ENCODE measurements at places on chromosomes 1 and 21.

DNA sequence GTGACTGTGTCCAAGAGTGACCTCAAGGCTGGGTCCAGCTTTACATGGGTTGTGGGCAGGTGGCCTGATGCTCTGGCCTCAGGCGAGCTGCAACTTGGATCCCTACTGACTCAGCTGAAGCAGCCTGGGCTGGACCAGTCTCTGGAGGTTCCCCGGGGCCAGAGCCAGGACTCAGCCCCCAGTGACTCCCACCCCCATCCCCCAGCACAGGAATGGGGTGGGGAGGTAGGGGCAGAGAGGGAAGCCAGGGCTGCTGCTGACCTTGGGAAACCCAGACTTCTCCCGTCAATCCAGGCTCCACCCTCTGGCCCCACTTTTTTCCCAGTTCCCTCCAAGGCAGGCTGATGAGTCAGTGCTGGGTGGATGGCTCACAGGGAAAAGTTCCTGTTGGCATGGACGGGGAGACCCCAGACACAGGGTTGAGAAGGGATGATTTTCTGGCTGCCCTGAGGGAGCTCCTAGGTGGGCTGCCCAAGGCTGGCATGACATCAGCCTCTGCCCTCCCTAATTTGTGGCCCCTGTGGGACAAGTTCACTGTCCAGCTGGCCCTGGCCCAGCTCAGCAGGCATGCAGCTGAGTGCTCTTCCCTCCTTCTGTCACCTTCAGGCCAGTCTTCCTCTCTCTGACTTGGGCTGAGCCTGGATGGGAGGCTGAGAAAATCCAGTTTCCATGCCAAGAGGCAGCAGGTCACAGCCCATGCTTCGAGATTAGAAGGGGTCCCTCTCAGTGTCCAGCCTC is 2.2 kb downstream of the ZC3H12A start:
- no peak for DNase-seq

- peak; percentile 17 for DNase-seq
Observed at GRCh38 chr1:200526709-200527612, 93.6 kb downstream of the KIF14 start.

DNA sequence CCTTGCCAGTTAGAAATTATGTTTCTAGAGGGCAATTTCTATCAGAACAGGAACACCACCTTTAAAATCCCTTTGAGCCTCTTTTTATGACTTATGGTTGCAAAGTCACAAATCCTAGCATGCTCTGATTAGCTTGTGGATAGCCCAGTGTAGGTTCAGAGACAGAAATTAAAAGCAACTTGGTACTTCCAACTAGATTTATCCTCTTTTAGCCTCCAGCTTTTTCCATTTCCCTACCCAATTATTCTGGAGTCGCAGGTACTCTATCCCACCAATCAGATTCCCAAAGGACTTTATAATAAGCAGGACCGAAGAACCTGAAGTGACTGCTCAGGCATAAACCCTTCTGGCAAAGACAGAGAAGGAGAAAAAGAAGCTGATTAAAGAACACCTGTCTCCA is 33.4 kb upstream of the LRRC53 start:
- DNase-seq, result no peak

DNA sequence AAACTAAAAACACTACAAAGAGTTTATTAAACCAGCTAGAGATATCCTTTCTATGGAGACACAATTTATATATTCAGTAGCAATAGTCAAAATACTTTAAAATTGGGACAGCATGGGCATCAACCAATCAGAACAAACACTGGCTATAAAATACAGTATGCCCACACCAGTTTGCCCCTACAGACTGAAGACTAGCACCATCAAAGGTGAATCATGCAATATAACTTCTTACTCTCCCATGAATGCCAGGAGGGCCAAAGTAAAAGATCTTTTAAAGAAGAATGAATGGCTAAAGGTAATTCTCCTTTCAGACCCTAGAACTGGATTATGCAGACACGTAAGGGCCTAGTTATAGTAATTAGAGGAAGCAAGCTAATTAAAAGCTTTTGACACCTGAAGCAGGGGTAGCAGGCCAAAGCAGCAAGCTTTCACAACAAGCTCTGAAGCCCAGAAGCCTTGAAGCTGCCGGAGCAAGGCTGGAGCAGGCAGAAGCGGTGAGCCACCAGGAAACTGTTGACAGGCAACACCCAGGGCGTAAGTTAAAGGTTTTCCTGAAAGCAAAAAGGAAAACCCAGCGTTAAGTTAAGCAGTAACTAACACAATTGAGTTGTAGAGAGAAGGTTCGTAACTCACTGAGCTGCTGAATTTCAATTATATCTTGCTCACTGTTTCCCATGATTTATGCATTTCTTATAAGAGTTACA is 99.3 kb downstream of the CDC42BPA start:
- DNase-seq, result no peak

GRCh38 chr21:21003701-21004100 is 5.5 kb downstream of the NCAM2 start:
- peak; percentile 60 for DNase-seq

DNA sequence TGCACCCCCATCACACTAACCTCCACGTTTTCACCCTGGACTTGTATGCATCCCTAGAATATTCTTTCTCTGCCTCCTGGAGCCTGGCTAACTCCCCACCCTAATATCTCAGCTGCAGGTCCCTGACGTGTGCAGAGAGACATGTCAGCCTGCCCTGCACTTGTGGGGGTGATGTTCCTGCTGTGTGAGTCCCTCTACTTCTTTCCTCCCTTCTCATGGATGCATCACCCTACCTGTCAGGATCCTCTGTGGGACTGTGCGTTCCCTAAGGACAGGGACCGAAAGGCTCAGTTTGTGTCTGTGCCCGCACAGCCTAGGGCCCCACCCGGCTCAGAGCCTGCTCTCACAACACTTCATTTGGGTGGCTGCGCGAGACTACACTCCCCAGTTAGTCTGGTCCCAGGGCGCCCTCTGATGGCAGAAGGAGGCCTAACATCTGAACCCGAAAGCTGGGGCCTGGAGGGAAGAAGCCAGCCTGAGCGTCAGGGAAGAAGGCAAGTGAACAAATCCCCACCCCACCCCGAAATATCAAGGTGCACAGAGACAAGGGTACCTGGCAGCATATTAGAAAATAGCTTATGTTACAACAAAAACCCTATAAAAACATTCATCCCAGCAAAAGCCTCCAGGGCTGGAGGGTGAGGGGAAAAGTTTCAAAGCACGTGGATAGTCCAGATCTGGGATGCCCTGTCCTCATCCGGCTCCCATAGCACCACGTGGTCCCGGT is 3.7 kb downstream of the CD52 start:
- peak; percentile 91 for DNase-seq

GRCh38 chr1:35120458-35121133 is 41.4 kb downstream of the ZMYM1 start:
- peak; percentile 26 for DNase-seq

DNA sequence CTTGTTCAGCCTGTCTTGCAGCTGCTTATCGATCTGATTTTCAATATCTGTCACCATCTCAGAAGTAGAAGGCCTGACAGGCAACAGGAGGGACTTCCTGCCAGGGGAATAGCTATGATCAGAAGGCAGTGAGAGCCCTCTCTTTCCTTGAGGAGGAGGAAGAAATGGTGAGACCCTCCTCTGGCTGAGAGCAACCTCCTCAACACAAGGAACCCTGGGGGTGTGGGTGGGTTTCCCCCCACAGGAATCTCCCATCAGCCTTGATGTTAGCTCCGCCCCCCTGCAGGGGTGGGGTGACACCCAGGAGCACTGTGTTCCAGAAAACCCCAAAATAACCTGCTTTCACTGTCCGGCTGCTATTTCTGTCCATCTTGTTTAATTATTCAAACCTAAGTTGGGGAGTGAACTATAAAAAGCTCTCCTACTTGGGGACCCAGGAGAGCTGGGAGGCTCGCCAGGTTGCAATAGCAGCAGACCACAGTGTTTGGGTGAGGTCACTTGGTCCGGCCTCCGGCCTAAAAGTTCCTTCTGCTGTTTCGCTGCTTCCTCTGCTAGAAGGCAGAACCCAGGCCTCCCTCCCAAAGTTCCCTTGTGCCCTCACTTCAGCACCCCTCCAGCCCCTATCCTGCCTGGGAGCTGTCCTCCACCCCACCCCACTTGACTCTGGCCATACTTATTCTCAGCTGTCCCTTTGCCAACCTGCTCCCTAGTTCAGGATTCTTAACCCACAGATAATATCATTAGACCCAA is 7.8 kb upstream of the MEF2D start:
- peak; percentile 74 for DNase-seq

DNA sequence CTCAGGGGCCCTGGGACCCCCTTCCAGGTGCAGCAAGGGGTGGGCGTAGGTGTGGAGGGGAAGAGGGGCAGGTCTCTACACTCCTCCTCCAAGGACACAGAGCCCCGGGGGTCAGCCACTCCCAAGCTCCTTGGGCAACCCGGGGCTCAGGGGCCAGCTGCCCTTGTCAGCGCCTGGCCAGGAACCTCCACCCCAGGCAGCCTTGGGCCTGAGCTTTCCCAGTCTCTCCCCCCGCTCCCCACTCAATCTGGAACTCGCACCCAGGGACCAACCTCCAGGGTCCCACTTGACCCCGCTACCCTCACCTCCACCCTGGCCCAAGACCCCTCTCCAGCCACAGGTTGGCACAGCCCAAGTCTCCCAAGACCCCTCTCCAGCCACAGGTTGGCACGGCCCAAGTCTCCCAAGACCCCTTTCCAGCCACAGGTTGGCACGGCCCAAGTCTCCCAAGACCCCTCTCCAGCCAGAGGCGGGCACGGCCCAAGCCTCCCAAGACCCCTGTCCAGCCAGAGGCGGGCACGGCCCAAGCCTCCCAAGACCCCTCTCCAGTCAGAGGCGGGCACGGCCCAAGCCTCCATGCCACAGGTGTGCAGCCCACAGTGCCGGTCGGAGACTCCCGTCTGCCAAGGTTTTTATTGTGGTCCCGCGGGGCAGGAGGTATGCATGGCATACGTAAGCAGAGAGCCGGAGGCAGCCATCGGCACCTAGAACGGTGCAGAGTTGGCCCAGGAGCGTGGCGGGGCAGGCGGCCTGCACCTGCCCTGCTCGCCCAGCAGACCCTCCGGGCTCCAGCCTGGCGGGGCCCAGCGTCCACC is 3.0 kb downstream of the TNFRSF4 start:
- DNase-seq, result no peak

- DNase-seq, result no peak
Observed at GRCh38 chr21:41753006-41753898, 13.6 kb downstream of the RIPK4 start.

GRCh38 chr21:38280867-38281266 is 24.1 kb downstream of the KCNJ15 start:
- no peak for DNase-seq

GRCh38 chr1:20823845-20824244 is 36.7 kb upstream of the HP1BP3 start:
- no peak for DNase-seq

- no peak for DNase-seq
Observed at GRCh38 chr1:217895841-217896240, 264.7 kb downstream of the SPATA17 start.

DNA sequence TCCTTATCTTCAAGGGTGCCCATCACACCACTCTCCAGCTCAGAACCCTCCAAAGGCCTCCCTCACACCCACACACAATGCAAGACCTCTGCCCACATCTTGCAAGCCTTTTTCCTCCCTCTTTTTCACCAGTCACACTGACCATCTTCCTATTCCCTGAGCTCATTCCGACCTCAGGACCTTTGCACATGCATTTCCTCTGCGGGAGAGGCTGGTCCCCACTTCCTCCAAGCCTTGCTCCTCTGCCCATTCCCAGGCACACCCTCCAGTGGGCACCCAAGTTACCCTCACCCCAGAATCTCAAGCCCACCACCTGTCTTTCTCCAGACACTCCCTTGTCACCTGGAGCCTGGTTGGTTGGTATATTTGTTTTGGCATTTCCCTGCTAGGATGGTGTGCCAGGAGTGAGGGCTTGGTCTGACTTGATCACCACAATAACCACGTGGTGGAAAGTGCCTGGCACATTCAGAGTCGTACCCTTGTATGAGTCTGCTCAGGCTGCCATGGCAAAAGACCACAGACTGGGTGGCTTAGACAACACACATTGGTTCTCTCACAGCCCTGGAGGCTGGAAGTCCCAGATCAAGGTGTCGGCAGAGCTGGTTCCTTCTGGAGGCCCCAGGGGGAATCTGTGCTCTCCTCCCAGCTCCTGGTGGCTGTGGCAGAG is 13.2 kb downstream of the MX2 start:
- DNase-seq, result peak; percentile 20

DNA sequence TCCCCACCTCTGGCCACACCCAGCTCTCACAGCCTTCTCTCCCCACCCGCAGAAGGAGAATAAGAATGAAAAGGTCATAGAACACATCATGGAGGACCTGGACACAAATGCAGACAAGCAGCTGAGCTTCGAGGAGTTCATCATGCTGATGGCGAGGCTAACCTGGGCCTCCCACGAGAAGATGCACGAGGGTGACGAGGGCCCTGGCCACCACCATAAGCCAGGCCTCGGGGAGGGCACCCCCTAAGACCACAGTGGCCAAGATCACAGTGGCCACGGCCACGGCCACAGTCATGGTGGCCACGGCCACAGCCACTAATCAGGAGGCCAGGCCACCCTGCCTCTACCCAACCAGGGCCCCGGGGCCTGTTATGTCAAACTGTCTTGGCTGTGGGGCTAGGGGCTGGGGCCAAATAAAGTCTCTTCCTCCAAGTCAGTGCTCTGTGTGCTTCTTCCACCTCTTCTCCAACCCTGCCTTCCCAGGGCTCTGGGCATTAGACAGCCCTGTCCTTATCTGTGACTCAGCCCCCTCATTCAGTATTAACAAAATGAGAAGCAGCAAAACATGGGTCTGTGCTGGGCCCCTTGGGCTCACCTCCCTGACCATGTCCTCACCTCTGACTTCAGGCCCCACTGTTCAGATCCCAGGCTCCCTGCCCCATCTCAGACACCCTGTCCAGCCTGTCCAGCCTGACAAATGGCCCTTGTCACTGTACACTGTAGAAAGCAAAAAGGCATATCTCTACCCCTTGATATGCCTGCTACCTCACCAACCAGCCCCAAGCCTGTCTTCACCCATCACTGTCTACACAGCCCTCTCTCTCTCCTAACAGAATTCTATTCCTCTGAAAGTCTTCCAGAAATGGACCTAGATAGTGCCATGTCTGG is 3.2 kb downstream of the S100A9 start:
- DNase-seq, result no peak

- no peak for DNase-seq
Observed at GRCh38 chr1:6140413-6140812, 39.7 kb downstream of the CHD5 start.

DNA sequence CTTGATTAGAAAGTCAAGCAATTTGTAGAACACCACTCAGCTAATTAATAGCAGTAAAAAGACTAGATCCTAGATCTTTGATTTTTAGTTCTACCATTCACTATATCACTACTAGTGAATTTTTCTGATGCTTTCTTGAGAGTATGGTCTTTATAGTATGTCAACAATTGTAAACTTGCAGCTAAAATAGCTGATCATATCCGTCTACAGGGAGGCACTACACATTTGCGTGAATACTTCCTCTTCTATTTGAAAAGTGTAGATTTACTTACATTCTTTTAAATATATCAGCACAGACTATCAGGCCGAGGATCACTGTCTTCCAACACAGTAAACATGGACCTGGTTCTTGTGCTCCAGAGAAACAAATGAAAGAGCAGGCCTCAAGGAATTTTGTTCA is 18.6 kb upstream of the PTPRC start:
- DNase-seq, result no peak

DNA sequence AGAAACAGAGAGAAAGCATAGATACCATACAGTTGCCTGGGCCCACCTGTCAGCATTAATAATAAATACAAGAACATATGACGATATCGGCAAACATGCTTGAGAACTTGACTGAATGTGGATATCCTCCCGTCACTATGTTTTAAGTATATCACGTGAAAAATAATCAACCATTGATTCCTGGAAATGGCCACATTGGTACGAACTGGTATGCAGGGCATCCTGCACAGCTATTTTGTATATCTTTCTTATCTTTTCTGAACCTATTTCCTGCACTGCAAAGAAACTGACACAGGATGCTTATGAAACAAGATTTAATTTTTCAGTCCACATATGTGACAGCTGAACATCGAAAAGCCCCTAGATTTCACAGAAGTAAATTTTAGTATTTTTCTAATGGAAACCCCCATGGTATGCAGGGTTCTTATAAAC is 22.8 kb upstream of the RGS1 start:
- DNase-seq, result no peak

Measured in RPMI8226 (cell line).